ENCODE measurements at places on chromosomes 1 and 21.

DNA sequence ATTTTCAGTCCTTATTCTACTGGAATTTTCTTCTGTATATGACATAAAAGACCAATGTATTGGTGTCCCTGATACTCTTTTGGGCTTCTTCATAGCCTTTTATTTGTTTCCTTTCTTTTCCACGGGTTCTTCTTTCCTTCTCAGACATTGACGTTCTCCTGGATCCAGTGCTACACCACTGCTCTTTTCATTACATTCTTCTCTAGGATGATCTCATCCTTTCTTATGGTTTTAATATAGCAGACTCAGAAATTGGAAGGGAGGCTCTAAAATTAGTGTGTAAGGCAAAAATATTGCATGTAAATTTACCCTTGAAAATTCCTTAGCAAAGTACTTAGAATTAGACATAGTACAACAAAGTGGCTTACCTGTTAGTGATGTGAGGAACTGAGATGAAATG lies 65.3 kb downstream of the SELENOF start:
- no peak for DNase-seq

- DNase-seq: no peak
These were observed 71.5 kb downstream of the CLCA4 start for GRCh38 chr1:86618358-86618757.

DNA sequence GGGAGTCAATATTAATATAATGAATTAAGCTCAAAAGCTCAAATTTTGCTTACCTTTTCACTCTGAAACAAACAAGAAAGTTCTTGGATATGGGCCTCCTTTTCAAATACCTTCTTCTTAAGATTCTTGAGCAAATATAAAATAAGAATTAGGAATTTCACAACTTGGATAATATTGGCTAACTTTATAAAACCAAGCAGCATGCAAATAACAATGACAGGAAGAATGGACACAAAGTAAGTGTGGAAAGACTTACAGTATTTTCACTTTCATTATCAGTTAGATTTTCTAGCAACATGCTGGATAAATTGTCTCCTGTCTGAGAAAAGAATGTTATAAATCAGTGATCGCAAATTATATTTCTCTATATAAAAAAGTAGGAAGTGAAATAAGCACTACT lies 13.2 kb downstream of the ODF2L start:
- no peak for DNase-seq

GRCh38 chr1:234960722-234961455 lies 167.7 kb downstream of the TOMM20 start:
- DNase-seq: no peak

DNA sequence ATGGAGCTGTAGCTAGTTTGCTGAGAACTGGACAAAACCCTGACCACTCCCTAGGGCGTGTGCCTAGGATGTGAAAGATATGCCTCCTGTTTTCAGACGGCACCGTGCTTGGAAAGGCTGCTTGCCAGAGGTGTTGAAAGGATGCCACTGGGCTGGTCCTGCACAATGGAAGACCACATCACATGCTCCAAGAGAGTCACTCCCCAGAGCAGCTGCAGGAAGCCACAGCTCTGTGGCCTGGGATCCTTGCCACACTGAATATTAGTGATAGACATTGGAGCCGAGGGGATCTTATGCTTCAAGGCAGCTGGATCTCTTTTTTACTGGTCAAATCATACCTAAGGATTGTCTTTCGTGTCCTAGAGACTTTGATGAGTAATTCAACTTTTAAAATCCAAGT lies 6.6 kb upstream of the APP start:
- no peak for DNase-seq

GRCh38 chr1:4336507-4336906 lies 317.9 kb upstream of the AJAP1 start:
- no peak for DNase-seq

DNA sequence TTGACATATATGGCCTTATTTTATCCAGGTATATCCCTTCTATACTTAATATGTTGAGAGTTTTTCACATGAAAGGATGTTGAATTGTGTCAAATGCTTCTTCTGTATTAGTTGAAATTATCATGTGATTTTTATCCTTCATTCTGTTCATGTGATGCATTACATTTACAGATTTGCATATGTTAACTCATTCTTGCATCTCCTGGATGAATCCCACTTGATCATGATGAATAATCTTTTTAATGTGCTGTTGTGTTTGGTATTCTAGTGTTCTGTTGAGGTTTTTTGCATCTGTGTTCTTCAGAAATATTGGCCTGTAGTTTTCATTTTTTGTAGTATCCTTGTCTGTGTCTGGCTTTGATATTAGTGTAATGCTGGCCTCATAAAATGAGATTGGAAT lies 138.3 kb upstream of the GPR52 start:
- DNase-seq: no peak

GRCh38 chr1:67717876-67718275 lies 32.9 kb downstream of the GADD45A start:
- DNase-seq: no peak

- DNase-seq: peak; percentile 73
These were observed 344.3 kb downstream of the MATN1 start for GRCh38 chr1:30378991-30379581.

- no peak for DNase-seq
These were observed 3.3 kb downstream of the AMPD2 start for GRCh38 chr1:109622895-109623294.

DNA sequence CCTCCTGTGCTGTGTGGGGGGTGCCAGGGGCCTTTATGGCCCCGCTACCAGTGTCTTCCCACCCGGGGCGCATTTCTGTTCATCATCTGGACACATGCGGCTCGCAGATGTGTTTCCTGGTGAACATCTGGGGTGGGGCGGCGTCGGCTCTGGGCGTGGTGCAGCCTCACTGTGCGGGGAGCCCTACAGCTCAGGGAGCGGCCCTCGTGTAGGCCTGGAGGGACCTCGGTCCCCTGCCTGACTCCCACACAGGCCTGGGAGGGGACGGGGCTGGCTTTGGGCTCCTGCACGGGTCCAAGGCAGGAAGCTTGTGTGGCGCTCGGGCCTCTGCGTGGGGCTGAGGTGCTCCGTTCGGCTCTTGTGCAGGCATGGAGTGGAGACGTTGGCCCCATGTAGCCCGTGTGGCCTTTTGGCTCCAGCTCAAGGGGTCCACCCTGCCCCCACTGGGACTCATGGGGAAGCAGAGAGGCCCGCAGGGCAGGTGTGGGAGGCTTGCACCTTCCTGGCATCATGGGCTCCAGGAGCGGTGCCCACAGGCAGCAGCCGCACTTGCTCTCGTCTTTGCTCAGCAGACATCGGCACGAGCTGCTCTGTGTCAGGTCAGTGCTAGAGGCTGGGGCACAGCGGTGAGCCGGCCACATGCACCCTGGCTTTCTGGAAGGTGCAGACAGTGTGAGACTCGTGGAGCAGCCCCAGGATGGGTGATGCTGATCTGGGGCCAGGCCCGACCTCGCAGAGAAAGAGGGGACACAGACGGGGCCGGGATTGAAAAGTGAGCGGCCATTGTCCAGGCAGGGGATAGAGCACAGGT lies 90.1 kb upstream of the ACTRT2 start:
- DNase-seq: no peak

- DNase-seq: no peak
These were observed 29.0 kb downstream of the SIM2 start for GRCh38 chr21:36727866-36728265.

DNA sequence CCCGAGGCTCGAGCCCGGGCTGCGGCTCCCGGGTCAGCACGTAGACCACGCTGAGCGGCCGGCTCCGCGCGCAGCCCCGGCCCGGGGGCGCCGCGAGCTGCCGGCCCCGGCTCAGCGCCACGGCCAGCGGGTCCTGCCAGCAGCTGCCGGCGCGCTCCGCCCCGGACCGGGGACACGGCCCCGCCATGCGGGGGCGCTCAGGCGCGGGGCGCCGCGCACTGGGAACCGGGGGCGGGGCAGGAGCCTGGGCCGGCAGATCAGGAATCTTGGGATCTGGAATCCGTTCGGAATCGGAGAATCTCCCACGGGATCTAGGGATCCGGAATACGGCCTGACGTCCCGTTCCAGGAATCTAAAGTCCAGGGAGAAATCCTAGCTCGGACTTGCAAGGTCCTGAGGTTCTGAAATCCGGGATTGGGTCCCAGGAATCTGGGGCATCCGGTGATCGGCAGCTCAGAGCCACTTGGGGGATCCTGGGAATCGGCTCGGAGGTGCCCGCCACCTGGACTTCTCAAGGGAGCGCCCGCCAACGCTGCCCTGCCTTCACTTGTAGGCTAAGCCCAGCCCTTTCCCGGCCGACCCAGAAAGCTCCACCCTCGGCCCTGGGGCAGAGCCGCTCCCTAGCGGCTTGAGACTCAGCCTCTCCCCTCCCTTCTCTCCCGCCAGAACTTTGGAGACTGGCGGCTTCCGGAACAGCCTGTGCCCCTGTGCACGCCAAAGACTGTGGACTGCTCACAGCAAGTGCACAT lies at the start of gene MAP3K6:
Gene MAP3K6 (minus strand): TSS at position 551 of the 749 bp plus-strand sequence. CDS start 364 bp downstream, at position 187.
- no peak for DNase-seq

GRCh38 chr1:237226177-237226944 lies 184.4 kb downstream of the RYR2 start:
- DNase-seq: no peak

GRCh38 chr1:65940126-65940525 lies 147.4 kb downstream of the PDE4B start:
- no peak for DNase-seq

DNA sequence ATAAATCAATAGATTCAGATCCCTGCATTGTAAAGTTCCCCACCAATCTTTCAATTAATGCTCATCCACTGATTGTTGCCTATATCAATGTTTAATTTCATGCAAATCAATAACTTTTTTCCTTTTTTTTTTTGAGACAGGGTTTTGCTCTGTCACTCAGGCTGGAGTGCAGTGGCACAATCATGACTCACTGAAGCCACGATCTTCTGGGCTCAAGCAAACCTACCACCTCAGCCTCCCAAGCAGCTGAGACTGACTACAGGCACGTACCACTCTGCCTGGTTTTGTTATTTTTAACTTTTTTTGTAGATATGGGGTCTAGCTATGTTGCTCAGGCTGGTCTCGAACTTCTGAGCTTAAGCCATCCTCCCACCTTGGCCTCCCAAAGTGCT lies 25.7 kb downstream of the DIO1 start:
- no peak for DNase-seq

DNA sequence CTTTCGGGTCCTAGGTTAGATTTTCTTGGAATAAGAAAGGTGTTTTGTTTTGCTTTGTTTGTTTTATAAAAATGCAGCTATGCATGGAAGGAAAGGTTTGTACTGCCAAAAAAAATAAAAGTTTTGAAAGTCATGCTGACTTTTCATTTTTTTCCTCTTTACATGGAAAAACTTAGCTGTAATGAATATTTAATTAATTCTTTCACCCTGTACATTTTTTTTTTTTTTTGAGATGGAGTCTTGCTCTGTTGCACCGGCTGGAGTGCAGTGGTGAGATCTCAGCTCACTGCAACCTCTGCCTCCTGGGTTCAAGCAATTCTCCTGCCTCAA lies 48.7 kb downstream of the NENF start:
- DNase-seq: no peak

- no peak for DNase-seq
These were observed 28.0 kb upstream of the USP25 start for GRCh38 chr21:15701830-15702229.

- DNase-seq: no peak
These were observed 22.0 kb downstream of the IVNS1ABP start for GRCh38 chr1:185295091-185295490.

DNA sequence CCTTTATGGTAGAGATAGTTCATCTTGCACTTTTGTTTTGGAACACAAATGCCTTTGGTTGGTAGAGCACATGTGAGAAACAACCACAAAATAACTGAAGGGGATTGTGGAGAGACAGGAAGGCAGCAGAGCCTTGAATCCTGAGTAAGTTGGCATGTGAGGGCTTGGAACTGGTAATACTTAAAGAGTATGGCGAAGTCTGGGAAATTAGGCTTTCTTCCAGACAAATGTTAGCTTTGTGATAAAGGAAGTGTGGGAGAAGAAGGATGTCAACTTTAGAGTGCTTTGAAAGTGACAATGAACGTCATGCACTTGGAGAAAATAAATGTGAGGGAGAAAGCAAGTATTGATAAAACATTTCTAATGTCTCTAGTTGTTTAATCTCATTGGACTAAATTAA lies 476.3 kb upstream of the ZRANB2 start:
- DNase-seq: no peak

DNA sequence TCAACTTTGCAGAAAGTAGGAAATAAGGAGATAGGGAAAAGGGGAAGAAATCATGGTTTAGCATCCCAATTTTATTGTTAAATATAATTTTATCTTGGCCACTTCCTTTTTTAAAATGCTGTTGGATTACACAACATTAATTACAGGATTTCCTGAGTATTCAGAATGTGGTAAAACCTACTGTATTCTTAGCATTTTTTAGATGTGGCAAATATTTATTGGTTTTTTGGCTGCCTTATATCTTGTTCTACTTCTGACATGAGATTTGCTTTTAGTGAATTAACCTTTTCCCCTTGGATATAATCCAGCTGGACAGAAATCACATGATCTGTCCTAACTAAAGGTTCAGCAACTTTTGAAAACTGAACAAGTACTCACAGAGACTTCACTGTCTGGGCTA lies 104.9 kb downstream of the PTGS2 start:
- DNase-seq: peak; percentile 58

DNA sequence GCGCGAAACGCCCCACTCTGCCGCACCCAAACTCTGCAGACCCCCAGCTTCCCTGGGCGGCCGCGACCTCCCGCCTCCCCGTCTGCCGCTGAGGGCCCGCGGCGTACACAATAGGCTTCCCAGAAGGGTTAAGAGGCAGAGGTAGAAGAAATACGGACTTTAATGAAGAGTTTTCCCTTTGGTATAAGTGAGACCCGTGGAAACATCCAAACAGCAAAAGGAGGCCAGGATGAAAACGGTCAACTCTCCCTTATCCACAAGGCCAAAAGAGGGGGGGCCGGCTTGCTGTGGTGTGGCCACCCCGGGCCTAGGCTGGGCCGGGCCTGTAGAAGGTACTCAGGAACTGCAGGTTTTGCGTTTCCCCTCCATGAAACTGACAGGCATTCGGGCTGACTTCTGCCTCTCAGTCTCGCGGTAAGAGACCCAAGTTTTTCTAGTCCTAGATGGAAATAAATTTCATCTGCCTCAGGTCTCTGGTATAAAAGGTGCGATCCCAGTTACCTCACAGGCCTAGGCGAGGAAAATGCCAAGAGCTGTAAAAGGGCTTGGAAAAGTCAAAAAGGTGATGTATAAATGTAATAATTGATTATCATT lies 671 bp upstream of the PYGO2 start:
- DNase-seq: no peak

Measured in AG09309 (cell line).